Endodermal cell (in vitro differentiated cells): ENCODE measurements at places on chromosomes 12 and 14.

GRCh38 chr14:99287269-99287942 lies 15.4 kb upstream of the BCL11B start:
- no peak for DNase-seq

- no peak for DNase-seq
Observed at GRCh38 chr14:105223260-105223659, 25.1 kb upstream of the BTBD6 start.

DNA sequence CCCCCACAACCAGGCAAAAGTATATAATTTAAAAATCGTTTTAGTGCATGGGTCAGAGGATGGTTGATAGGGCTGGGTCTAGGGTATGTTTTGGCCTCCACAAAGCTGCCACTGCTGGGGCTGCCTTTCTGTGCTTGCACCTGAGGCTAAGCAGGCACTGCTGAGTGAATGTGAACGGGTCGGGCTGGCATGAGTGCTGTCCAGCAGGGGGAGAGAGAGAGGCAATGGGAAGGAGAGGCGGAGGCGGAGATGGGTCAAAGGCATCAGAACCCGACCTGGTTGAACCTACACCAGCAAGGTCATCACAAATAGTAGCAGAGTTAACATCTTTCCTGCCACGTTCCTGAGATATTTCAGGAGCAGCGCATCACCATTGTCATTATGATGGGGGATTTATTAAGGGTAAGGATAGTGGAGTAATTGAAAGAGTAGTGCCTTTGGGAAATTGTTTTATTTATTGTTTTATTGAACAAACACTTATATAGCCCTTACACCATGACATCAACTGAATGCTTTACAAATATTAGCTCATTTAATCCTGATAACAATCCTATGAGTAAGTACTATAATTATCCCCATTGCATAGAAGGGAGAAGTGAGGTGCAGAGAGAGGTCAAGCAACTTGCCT lies 5.8 kb upstream of the NRXN3 start:
- DNase-seq = peak; percentile 94

GRCh38 chr14:73476451-73476931 lies 14.2 kb upstream of the RIOX1 start:
- no peak for DNase-seq
